Activated T-cell treated with anti-CD3 and anti-CD28 coated beads, Interleukin-2, amount 50 U/mL, for 48 hours (primary cell): ENCODE measurements at places on chromosomes 4 and X.

DNA sequence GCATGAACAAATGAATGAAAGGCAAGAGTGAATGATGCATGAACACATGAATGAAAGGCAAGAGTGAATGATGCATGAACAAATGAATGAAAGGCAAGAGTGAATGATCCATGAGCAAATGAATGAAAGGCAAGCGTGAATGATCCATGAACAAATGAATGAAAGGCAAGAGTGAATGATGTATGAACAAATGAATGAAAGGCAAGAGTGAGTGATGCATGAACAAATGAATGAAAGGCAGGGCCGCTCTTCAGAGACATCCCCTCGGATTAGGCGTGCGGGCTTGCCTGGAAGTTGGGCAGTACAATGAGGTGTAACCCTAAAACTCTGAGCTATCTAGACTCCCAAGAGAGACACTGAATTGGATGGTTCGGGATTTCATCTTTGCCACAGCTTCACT, 3.7 kb downstream of the PCGF3 start:
- no peak for DNase-seq

- no peak for DNase-seq
Measured at GRCh38 chr4:155403886-155404285, 27.1 kb upstream of the MAP9 start.

GRCh38 chrX:13167481-13168231, 123.2 kb upstream of the FAM9C start:
- DNase-seq, result peak; percentile 30

- no peak for DNase-seq
Measured at GRCh38 chr4:3783693-3784306, 17.6 kb downstream of the ADRA2C start.
